ENCODE measurements at places on chromosomes 2 and 18.

- DNase-seq, result no peak
These were observed 48.7 kb downstream of the DHRS9 start for GRCh38 chr2:169118060-169118459.

- no peak for DNase-seq
These were observed 162.2 kb downstream of the BABAM2 start for GRCh38 chr2:28052691-28053090.

DNA sequence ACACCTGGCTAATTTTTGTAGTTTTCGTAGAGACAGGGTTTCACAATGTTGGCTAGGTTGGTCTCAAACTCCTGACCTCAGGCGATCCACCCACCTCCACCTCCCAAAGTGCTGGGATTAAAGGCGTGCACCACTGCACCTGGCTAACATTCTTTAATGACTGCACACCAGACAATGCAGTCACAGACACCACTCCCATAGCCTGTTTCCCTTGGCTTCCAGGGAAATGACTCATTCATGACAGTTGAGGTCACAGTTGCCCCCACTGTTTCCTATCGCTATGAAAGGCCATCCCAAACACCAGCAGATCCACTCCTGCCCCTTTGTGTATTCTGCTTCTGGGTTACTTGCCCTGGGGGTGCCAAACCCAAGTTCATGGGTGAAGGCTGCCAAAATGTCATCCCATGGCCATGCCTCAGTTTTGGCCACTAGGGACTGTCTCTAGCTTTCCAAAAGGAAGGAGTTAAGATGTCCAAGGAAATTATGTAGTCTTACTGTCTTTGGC is 8.7 kb downstream of the CHMP1B start:
- DNase-seq, result no peak

DNA sequence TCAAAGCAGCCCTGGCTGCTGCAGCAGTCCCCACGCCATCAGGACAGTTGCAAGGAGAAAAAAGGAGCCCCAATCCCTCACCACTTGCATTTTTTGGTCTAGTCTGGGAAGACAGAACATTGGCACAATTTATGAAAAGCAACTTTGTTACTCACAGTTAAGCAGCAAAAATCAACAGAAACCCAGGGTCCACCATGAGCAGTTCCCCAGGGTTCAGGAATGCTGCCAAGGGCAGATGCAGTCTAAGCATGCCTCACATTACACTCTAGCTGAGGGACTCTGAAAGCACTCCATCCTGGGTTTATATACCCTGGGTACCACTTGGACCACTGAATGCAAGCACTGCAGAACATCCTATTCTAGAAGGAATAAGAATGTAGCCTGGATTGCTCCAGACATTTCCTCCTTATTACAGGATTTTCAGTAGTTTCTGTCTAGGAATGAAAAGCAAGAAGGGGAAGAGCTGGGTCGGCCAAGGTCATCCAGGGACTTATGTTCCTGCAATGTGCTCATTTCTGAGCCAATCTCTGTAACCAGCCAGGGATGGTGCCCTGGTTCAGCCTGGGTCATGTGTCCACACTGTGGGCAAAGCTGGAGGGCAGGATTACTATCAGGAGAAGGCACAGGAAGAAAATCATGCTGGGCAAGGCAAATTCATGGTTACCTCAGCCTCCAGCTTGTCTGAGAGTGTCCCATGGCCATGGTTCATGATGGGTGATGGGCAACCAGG is 19.5 kb upstream of the TMEM163 start:
- no peak for DNase-seq

DNA sequence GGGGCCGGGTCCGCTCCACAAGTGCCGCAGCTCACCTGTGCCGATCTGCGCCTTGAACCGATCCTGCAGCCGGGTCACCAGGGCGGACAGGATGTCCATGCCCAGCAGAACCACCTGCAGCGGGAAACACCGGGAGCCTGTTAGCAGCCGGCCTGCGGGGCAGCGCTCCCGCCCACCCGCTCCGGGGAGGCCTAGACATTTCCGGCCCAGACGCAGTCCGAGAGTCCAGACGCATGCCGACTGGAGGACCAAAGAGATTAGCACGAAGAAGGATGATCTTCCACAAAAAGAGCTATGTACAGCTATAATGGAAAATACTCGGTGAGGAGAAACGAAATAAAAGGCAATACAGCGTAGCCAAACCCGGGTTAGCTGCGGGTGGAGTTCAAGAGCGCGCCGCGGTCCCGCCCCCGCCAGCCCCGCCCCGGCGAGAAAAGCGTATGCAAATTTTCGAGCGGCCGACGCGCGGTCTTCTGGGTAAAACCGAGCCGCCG is 421 bp upstream of the RNU4ATAC start:
- peak; percentile 57 for DNase-seq

- peak; percentile 80 for DNase-seq
These were observed 72.2 kb upstream of the THUMPD2 start for GRCh38 chr2:39851251-39851650.

GRCh38 chr2:46337208-46337994 is 40.2 kb downstream of the EPAS1 start:
- DNase-seq, result no peak

- no peak for DNase-seq
These were observed 308.7 kb downstream of the CBLN2 start for GRCh38 chr18:72235422-72235821.

GRCh38 chr2:20451761-20452499 is 5.1 kb downstream of the RHOB start:
- DNase-seq, result no peak

DNA sequence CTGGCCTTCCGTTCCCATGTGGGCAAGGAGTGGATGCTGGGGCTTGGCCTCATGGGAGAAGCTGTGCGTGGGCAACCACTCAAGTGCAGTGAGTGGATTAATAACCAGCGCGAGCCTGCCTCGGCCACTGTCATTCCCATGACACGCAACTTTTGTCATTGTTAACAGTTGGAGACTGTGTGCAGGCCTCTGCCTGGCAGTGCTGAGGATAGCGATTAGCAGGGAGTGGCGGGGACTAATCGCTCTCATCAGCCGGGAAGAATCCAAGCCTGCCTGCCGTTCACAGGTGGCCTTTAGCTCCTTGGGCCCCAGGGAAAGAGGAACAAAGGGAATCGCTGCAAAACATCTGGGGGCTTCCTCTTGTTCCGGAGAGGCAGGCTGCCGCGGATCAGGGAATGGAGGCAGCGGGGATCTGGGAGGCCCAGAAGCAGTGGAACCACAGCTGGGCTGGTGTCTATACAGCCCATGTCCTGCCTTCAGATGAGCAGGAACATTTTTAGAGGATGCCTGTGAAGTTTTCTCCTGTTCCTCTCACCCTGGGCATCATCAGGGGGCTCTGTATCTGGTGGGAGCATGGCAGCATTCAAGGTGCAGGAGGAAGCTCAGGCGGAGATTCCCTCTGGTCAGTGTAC is 53.8 kb downstream of the CTIF start:
- DNase-seq, result no peak

DNA sequence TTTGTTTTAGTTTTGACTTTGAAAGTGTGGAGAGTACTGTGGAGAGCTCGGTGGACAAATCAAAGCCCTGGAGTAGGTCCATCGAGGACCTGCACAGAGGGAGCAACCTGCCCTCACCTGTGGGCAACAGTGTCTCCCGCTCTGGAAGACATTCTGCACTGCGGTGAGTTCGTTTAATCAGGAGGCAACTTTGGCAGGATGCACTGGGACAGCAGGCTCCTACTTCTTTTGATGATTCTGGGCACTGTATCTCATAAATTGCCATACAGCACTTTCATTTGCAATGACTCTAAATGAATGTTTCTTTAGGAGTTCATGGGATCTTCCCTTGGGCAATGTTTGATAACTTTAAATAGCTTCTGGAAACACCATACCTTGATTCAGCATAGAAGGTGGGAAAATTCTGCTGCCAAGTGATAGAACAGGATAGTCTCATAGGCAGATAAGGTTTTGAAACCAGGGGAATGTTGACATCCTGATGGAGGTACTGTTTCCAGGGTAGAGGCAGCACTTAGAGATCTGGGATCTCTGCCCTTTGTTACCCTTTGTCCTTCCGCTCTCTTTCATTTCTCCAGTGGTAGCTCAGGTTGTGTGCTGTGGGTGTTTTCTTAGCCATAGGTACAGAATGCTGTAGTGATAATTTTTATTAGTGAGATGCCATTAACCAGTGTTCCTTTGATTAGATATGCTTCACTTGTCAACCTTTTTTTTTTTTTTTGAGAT is 156.2 kb downstream of the PRPF40A start:
- no peak for DNase-seq

DNA sequence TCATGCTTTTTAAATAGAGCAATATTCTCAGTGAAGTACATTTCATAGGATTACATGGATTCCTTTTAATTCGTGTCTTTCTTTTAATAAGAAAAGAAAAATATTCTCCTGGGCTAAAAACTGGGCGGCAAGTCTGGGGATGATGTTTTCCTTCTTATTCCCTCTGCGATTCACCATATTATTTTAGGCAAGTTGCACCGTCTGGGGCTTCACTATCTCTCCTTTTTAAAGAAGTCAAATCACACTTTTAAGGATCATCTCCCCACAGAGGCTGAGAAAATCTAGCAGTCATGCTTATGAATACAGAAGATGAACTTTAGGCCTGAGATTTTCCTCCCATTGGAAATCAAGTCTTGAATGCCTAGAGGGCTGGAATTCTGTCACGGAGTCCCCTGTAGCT is 104.1 kb downstream of the COPS8 start:
- DNase-seq, result no peak

DNA sequence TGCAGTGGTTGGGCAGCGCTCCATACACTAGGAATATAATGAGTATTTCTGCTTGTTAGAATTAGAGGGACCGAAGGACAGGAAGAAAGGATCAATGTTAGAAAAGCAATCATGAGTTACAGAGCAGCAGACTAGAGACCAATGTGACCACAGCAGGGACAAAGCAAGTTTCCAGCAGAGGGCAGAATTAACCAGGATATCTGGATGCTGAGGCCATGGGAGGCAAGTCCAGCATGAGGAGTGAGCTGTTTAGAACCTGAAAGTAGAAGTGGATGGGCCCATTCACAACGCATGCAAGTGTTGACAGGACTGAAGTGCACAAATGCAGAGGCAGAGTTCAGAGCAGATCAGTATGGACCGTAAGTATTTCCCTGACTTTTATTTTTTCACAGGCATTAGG is 910.4 kb upstream of the GYPC start:
- no peak for DNase-seq

DNA sequence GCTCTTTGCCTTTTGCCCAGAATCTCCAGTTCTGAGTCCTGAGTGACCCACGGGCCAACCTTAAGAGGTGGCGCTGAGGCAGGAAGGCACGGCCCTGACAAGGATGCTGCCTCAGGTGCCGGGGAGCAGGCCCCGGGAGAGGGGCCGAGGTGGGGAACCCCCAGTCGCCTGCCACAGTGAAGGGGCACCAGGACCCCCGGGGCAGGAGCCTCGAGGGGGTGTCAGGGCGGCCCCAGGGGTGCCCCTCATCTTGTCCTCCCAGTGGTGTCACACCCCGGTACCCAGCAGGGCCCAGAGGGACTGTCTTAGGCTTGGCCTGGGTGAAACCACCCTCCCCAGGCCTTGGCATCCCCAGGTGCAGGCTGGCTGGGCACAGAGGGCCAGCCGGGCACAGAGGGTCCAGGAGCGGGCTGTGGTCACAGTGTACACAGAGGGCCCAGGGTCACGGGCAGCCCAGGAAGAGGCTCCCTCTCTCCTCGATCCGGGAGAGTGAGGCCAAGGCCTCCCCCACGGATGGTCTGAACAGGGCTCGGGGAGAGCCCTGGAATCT is 1.0 kb downstream of the PDCD1 start:
- no peak for DNase-seq

GRCh38 chr2:73283545-73284295 is 558 bp downstream of the FBXO41 start:
- no peak for DNase-seq

GRCh38 chr2:28434600-28434989 is 41.9 kb downstream of the FOSL2 start:
- no peak for DNase-seq

DNA sequence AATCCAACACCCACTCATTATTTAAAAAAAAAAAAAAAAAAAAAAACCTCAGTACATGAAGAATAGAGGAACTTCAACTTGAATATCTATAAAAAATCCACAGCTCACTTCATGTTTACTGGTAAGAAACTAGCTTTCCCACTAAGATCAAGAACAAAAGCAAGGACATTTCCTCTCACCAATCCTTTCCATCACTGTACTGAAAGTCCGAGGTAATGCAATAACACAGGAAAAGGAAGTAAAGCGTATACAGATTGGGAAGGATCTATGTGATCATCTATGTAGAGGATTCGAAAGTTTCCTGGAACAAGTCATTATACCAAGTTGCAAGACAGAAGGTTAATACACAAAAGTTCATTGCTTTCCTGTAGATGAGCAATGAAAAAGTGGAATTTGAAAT is 63.2 kb downstream of the ROCK2 start:
- DNase-seq, result no peak

GRCh38 chr2:171083451-171083850 is 77.2 kb downstream of the TLK1 start:
- no peak for DNase-seq

GRCh38 chr2:102258386-102259074 is 52.8 kb upstream of the IL1RL1 start:
- DNase-seq, result peak; percentile 91

GRCh38 chr2:11777886-11778415 is 31.5 kb downstream of the LPIN1 start:
- no peak for DNase-seq

DNA sequence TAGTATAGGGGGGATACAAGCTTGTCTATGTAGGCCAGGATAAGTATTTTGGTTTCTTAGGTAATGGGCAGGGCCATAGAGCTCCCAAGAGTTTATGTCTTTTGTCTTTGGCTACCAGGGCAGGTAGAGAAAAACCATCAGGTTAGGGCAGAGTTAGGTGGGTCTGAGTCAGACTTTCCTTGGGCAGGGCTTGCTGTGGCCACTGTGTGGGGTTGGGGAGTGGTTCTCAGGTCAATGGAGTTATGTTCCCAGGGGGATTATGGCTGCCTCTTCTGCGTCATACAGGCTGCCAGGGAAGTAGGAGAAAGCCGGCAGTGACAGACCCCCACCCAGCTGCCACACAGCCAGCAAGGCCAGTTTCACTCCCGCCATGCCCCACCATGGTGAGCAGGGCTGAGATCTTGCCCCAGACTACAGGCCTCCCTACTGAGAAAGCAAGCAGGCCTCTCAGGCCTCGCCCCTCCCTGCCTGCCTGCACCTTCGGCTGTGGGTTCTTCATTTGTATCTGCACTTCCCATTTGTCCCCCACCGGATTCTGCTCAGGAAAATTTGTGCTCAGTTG is 55.5 kb downstream of the RPIA start:
- DNase-seq, result no peak
